ENCODE measurements at places on chromosomes 2 and 18.

DNA sequence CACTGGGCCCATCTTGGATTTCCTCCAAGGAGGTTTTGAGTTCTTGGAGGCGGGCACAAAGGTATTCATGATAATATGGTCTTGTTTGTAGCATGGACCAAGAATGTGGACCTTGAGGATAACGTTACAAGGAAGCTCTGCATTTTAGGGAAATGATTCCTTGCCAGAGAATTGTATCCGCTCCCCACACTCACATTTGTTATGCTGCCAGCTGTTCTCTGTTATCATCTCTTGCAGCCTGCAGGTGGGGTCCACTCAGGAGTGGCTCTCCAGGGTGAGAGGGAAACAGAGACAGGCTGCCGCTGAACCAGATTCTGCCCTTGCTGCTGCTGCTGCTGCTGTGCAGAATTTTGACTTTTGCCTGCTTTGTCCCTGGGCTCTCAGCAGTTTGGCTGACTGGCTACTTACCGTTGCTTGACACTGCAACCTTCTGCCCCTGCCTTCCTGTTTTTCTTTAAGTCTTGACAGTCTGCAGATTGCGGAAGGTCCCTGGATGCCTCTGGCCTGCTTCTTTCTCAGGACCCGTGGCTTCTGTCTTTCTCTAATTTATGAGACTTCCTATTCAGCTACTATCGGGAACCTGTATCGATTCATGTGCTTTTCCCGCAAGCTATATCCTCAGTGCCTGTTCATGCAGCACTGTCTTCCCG lies 122.3 kb upstream of the DOCK10 start:
- DNase-seq: no peak

GRCh38 chr2:56185582-56186046 lies 1.8 kb downstream of the CCDC85A start:
- DNase-seq: no peak

- DNase-seq: no peak
Measured at GRCh38 chr2:201918616-201919307, 112.4 kb downstream of the CDK15 start.

DNA sequence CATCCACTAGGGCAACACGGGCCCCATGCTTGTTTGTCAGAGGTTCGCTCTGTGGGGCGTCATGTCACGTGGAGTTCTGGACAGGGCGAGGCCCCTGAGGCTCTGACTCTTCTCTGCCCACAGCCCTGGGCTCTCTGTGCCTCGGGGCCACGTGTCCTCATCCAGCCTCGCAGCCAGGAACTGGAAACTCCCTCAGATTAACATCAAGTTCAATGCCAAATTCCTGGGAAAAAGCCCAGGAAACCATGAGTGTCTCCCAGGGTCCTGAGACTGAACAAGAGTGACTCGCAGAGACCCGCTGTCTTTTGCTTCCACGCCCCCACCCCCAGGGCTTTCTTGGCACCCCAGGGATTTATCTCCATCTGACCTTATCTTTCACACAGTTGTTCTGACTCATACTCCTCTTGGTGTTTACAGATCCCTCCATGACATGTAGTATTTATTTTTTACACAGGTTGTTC lies 174.0 kb upstream of the PIEZO2 start:
- no peak for DNase-seq

DNA sequence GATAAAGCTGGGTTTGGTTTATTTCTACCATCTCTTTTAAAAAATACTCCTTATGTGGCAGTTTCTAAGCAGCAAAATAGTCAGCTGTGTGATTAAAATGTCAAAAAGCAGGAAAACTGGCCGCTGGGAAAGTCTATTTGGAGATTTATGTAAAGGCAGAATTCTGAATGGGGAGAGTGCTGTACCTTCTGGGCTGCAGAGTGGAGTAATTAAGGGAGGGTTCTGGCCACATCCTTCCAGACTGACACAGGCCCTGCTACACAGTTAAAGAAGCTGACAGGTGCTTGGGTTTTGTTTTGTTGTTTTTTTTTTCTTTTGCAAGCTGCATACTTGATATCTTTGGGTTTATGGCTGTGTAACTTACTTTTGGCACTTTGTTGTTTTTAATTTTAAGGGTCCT lies 157.2 kb downstream of the WDSUB1 start:
- DNase-seq: no peak

GRCh38 chr2:182541268-182541667 lies 114.4 kb upstream of the PDE1A start:
- no peak for DNase-seq

DNA sequence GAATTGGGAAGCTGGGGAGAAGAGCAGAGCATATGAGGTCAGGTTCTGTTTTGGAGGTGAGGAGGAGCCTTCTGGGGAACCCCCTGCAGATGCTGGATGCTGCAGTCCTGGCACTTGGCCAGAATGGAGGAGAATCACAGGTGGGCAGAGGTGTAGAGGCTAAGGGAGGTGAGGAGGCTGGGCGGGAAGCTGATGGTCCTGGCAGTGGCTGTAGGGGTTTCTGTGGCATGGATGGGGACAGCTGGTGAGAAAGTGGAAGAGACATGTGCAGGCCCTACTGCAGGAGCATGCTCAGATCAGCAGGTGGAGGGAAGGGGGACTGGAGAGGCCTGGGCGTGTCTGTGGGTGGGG lies 101.3 kb downstream of the DYSF start:
- DNase-seq: no peak

DNA sequence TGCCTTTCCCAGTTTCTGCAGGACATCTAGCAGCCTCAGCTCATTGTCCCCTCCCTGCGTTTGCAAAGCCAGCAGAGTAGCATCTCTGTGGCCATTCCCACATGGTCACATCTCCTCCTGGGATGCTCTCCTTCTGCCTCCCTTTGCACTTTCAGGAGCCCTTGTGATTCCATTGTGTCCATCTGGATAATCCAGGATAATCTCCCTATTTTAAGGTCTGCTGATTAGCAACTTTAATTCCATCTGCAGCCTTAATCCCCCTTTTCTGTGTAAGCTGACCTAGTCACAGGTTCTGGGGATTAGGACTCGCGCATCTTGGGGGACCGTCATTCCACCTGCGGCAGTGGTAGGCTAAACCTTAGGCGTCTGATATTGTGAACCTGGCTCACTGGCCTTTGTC lies 70.7 kb downstream of the NEDD4L start:
- DNase-seq: no peak

- no peak for DNase-seq
Measured at GRCh38 chr2:9118383-9118960, 88.1 kb upstream of the ASAP2 start.

DNA sequence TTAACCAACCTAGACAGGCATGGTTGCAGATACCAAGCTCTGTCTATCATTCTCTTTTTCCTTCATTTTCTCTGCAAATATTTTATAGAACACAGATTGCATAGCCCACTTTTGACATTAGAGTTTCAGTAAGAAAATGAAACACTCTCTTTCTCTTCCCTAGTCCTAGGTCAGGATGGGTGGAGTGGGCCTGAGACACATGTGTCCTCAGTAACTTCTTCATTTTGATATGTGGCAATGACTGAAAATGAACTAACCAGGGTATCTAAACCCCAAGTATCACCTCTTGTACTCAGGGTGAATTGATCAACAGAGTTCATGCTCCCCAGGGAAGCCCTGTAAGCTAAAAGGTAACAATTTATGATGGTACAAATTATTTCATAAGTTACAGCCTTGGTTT lies 37.0 kb upstream of the KYNU start:
- DNase-seq: no peak

DNA sequence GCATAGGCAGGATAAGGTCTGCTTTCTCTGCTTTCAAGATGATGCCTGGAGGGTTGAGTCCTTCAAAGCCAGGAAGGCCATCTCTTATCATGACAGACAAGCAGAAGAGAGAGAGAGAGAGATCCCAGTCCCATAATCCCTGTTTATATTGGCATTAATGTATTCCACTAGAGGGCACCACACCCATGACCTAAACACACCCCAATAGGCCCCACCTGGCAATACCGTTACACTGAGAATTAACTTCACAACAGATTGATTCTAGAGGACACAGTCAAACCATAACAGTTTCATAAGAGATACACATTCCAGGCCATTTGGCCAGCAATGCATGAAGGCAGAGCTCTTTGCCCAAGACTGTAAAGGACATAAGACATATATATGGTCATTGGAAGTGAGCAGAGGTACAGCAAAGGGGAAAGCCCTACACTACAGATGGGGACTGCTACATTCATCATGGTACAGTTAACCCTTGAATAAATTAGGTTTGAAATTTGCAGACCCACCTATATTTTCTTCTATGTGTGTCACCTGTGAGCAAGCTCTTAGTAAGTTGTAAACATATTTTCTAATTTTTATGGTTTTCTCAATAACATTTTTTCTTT lies 1516.1 kb downstream of the RPIA start:
- peak; percentile 29 for DNase-seq

GRCh38 chr18:76493213-76494161 lies 1.6 kb downstream of the ZNF516 start:
- DNase-seq: peak; percentile 88

GRCh38 chr2:26179446-26179913 lies 6.6 kb downstream of the GAREM2 start:
- no peak for DNase-seq

DNA sequence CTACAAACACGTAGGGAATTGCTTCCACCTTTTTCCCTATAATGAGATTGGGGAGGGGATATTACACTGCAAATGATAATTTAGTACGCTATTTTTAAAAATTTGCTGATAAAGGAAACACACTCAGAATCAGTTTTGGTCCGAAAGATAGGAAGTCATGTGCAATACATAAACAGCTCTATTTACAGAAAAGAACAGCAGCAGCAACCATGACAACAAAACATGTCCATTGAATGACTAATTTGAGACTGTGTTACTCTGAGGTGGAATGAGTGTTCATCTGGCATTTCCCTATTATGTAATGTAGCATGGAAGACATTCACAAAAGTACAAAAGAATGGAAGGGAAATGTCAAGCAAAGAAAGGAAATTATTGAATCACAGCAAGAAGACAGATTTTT lies 337.2 kb downstream of the NBAS start:
- no peak for DNase-seq

DNA sequence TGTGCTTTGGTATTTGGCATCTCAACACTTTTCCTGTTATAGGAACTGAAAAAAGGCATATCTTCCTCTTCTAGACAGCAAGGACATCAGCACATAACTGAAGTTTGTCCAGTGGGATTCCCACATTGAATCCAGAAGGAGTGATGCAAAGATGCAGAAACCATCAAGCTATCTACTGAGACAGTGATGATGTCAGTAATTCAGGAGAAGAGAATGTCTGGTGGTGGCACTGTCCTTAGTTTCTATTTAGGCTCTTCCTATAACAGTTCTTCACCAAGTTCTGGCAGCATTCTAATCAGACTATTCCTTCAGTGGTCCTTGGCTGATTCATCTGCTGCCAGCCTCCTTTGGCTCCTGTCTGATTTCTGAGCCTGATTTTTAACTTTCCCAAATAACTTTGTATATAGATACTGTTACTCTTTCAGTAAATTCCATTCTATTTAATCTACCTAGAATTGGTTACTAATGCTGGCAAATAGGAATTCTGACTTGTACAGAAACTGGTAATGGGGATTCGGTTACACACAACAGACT lies 56.6 kb upstream of the AGPS start:
- no peak for DNase-seq

GRCh38 chr2:79850912-79851311 lies 338.1 kb downstream of the CTNNA2 start:
- no peak for DNase-seq

DNA sequence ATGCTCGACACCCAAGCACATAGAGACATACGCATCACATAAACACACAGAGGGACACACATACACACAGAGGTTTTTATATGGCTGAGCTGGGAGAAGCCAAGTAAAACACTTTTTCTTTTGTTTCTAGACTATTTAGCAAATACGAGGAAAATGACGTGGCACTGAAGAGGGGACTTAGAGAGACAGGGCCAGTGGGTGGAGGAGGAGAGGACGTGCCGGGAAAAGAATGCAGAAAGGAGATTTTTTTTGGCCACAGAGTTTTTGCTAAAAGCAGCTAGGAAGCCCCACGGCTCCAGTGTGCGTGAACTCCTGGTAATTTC lies 168.5 kb upstream of the KLF7 start:
- no peak for DNase-seq

GRCh38 chr2:155904720-155905119 lies 427.8 kb downstream of the NR4A2 start:
- no peak for DNase-seq

- peak; percentile 61 for DNase-seq
Measured at GRCh38 chr18:34809451-34810072, 99.5 kb downstream of the DTNA start.

- DNase-seq: no peak
Measured at GRCh38 chr2:24872344-24873115, 47.5 kb downstream of the ADCY3 start.

DNA sequence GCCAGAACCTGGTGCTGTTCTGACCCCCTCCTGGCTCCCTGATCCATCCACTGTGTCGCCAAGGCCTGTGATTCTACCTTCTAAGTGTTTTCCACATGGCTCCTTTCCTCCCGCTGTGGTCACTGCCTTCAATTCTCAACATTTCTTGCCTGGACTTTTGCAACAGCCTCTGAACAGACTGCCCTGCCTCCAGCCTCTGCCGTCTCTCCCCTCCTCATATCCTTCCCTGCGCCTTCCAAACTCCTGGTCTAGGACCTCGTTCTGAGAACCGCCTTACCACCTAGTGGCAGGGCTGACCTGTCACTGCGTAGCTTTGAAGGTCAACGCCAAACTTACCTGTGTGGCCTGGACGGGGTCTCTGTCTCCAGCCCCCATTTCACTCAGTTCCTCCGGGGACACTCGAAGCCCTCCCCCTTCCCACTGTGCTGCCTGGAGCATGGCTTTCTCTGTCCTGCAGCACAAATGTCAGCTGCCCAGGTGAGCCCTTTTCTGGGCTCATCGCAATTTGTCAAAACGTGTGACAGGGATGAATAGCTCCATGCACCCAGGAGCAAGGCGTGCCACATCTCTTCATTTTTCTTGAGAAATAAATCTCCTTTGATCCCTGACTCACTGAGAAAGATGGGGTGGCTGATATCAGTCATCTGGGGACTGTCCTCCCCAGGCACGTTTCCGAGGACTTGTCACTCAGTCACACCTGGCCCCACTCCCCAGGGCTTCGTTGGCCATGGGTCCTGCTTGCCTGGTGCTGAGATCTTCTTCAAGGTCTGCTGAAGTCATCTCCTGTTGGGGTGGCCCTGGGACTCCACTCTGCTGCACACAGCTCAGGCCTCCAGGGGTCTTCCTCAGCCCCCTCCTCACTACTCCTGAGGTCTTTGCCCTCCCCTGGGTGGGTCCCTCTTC lies 46.7 kb downstream of the LDLRAD4 start:
- no peak for DNase-seq

DNA sequence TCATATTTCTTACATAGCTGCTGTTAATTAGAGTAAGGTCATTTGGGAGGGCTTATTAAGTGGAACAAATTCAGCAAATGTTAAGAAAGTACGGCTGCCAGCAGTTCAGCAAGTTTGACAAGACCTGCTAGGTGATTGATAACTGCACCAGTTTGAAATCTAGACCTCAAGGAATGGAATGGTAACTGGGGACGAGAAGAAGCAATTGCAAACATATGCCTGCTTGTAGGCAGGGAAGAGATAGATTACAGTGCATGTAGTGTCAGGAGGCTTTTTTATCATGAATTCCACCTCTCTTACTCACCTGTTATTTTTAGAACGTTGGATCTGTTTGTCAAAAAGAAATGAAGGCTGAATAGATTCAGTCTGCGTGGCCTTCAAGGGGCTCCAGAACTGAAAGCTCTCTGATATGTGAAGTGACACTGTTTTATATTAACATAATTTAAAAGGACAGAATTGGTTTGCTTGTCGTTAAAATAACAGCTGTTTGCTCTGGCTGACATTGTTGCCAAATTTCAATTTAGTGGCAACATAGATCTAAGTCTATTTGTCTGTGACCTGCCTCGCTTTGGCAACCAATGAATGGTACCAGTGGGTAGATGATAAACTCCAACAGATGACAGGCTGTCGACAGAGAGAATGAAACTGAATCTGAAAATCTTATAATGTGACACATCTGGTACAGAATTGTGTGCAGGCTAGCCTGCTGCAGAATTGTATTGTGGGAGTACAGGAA lies 199.3 kb downstream of the ZNF407 start:
- DNase-seq: no peak
